Activated CD4-positive, CD25-positive, alpha-beta regulatory T cell treated with anti-CD3 and anti-CD28 coated beads, Interleukin-2, amount 50 U/mL, for 16 hours (primary cell): ENCODE measurements at places on chromosomes 4 and X.

GRCh38 chr4:127781300-127782024 lies 660 bp upstream of the HSPA4L start:
- no peak for DNase-seq

DNA sequence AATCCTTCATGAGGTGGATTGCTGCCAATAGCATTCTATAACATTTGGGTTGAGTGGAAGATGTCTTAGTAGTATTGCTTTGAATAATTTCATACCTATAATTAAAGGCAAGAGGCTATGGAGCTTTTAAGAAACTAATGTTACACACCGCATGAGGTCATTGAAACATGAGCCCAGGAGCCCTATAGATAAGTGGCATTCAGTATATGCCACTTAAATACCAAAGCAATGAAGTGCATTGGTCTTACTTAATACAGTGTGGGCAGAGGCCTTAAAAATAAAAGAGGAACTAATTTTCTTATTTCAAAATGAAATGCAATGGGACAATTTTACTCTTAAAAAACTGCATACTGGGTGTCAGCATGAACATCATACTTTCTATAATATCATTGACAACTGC lies 47.5 kb downstream of the SPATA18 start:
- DNase-seq: no peak

GRCh38 chrX:137428221-137428661 lies 137.7 kb upstream of the ZIC3 start:
- no peak for DNase-seq

DNA sequence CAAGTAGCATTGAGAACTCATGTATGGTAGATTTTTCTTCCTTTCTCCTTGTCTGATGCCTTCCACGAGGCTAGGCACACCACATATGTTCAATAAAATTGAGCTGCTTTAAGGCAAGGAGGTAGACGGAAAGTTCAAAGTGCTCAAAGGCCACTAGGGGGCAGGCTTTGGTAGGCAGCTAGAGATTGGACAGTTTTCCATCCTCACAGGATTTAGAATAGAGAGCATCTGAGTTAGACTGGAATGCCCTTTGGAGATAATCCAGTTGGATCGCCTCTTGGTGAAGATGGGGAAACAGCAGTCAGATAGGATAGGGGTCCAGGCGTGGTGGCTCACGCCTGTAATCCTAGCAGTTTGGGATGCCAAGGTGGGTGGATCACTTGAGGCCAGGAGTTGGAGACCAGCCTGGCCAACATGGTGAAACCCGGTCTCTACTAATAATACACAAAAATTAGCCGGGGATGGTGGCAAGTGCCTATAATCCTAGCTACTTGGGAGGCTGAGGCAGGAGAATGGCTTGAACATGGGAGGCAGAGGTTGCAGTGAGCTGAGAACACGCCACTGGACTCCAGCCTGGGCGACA lies 30.4 kb downstream of the ELF4 start:
- no peak for DNase-seq

DNA sequence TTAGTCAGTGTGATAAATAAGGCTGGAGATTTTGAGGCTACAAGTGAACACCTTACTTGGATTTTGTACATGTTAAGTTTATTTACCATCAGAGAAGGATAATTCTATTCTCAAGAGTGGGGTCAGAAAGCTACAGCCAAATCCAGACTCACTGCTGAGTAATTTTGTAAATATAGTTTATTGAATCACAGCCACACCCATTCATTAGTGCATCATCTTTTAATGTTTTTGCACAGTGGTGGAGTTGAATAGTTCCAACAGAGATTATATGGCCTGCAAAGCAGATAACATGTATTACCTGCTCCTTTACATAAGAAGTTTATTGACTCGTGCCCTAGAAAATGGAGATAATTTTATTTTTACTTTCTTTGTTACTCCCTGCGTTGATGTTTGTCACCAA lies 60.4 kb downstream of the PCDH18 start:
- DNase-seq: no peak
